Activated CD8-positive, alpha-beta memory T cell treated with anti-CD3 and anti-CD28 coated beads, Interleukin-2, amount 10 ng/mL, durations not matched to agents 7 days and 5 days (primary cell): ENCODE measurements at places on chromosomes 3 and 15. TPM values are rescaled to one million over a fixed set of nuclear protein-coding genes. Genes with fewer than 3 reads are reported as not detected.
A peak's percentile ranks its signal among the peaks of the same experiment; 100 is the strongest.

Gene CPNE9
- not detected for total RNA-seq

Gene RFTN1
- total RNA-seq = 78.0 TPM

Gene LRTM1
- total RNA-seq = not detected

Gene GRK7
- not detected for total RNA-seq

Gene LRRC15
- total RNA-seq = not detected

Gene DZIP1L
- 0.38 TPM for total RNA-seq

Gene ITPKA
- 0.52 TPM for total RNA-seq

Gene CD200R1
- 9.5 TPM for total RNA-seq

Gene POU1F1
- not detected for total RNA-seq

Gene ITIH3
- total RNA-seq = not detected

Gene PPARG
- 0.18 TPM for total RNA-seq

- no peak for DNase-seq
These were observed 40.7 kb downstream of the GLCE start for GRCh38 chr15:69200832-69201745.

DNA sequence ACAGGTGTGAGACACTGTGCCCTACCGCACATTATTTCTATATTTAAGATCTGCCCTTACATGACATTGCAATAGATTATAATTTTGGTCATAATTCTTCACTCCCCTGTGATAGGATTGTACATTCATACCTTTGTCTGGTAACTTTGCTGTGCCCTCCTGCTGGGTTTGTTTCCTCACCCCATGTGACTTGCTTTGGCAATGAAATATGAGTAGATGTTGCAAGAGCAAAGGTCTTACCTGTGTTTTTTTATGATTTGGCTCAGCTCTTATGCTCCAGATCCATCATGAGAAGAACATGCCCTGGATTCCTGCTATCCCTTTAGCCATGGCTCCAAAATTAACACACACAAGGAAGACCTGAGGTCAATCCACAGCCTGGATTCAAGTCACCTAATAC lies 137.7 kb upstream of the EOMES start:
- DNase-seq = no peak

GRCh38 chr15:67855842-67856241 lies 16.0 kb upstream of the RNU6-1 start:
- no peak for DNase-seq

DNA sequence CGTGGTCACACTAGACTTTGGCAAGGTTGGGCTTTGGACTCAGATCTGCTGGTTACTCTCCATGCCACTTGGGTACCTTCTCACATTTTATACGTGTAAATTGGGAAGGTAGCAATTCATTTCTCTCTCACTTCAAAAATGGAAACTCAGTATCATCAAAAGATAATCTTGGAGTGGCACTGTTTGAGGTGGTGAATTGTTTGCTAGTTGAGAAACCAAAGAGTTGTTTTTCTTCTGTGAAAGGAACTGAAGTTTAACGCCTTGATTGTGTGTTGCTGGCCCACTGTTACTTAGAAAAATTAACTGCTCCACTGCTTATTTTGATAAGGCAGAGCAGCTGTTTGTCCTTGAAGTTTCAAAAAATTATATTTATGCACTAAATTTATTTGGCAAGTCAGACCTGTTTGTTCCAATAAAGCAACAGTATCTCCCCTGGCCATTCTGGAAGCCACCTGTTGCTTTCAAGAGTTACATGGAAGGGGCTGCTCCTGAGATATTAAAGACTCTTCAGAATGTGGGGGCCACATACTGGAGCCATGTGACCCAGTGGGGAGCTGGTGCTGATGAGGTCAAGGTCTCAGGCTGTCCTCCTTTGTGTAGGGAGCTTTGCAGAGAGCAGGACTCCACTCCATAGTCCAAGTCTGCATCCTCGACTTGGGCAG lies 16.2 kb downstream of the PLCL2 start:
- no peak for DNase-seq

DNA sequence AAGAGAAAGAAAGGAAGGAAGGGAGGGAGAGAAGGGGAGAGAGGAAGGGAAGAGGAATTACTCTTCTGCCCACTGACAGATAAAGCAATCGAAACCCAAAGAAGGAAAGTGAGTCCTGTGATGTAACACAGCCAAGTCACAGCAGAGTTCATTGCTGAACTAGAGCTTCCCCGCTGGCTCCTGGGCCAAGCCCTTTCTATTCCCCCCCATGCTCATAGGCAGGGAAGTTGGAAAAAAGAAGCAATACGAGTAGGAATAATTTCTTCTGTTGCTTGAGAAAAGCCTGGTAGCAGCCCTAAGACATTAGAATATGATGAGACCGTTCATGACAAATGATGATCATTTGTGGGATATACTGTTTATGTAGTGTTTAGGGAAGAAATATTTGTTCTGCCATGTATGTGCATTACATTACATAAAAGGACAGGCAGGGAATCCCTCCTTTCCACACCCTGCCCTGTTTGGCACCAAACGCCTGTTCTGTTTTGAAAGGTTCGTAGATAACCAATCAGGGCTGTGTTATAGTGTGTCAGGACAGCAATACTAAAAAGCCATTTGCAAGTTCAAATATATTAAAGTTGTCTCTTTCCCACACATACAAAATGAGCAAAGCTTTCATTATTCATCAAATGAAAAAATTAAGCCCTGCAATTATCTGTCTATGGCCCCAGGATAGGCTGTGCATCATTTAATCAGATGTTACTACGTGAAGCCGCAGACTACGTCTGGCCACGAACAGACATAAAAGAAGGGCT lies 111.0 kb upstream of the TRPM1 start:
- no peak for DNase-seq

DNA sequence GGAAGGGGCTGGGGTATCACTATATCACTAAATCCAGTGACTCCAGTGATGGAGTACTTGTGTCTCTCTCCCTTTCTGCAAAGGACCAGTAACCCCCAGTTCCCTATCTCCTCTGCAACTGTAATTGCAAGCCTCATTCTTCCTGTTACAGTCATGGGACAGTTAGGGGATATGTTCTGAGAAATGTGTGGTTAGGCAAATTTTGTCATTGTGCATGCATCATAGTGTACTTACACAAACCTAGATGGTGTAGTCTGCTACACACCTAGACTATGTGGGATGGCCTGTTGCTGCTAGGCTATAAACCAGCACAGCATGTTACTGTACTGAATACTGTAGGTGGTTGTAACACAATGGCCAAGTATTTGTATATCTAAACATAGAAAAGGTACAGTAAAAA lies 2.2 kb downstream of the VPS8 start:
- no peak for DNase-seq

GRCh38 chr15:100204211-100204610 lies 137.6 kb downstream of the ADAMTS17 start:
- no peak for DNase-seq

DNA sequence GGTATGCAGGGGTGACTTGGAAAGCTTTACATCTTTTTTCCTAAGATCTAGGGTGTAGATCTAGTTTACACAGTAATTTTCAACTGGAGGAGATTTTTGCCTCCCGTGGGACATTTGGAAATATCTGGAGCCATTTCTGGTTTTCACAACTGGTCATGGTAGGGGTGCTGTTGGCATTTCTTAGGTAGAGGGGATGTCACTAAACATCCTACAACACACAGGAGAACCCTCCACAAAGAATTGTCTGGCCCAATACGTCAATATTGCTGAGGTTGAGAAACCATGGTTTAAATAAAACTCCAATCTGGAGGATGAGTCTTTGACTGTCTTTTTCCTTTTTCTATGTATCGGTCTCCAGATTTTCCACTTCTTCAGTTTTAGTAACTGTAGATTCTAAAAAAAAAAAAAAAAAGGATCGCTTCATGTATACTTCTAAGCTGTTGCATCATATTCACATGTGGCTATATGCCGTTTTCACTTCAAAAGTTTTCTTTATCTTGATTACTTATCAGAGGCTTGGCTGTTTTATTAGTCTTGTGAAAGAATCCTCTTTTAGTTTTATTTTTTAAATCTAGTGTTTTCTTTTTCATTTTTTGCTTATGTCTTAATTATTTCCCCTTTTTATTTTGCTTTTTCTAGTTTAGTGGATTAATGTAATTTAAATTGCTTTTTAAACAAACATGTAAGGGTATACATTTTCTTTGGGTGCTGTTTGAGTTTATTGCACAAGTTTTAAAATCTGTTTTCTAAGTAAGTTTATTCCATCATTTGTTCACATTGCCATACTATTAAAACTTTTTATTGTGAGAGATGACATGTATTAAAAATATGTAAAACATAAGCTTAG lies 21.2 kb downstream of the UBE2Q2 start:
- DNase-seq = no peak

- DNase-seq = no peak
These were observed 179.3 kb downstream of the POTEB3 start for GRCh38 chr15:21260966-21261395.

DNA sequence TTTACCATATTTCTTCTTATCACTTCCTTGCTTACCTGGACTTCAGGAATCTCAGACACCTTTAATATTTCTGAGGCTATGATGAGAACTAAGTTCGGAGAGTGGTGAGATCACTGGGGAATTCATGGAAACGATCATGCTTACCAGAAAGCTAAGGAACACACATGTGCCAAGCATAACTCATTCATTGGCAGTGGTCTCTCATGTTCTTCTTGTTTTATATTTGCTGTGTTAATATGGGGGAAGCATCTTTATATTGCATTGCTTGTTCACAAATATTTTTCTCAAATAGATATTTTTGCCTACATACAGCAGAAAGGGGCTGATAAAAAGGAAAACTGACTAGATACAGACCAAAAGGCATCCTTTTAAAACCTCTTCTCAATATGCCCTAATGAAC lies 55.8 kb downstream of the COL6A6 start:
- DNase-seq = no peak

DNA sequence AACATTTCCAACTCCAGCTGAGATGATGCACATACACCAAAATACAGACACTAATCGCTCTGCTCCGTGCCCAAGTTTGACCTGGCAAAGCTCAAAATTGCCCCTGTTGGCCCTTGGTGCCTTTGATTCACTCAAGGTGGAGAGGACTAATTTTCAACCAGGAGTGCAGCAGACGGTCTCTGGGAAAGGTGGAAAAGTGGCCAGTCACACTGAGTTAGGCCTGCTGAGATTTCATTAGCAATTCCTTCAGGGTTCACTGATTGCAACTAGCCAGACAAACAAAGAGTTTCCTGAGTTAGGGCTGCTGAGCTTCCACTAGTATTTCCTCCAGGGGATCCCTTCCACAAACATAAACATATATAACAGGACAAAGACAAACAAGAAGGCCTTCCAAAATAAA lies 28.7 kb upstream of the LHFPL4 start:
- DNase-seq = no peak

- no peak for DNase-seq
These were observed 157.9 kb downstream of the TJP1 start for GRCh38 chr15:29664406-29664805.

DNA sequence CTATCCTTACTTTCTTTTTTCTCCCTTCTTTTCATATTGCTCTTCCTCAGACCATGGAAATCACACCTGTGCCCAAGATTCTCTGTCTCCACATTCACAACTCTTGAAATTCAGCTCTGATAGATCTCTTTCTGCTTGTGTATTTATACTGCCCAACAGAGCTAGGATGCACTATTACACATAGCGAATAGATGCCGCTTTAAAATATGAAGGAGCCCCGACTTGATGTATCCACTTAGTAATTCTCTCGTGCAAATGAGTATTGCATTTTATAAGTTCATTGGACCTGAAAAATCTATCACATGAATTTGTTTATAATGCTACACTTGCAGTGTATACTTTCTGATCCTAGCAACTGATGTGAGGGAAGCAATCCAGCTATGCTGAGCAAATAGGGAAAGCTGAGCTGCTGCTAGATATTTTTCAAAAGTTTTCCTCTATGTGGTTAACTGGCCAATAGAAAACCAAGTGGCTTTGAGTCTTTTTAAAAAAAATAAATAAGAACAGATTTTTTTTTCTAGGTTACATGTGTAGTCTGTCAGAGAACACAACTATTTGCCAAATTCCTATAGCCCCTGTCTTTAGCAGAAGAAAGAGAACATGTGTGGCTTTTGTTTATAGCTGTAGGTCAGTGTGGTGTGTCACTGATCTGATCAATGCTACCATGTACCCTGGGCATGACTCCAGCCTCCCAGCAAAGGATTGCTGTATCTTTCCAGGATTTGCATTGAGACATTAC lies 64.3 kb upstream of the LEKR1 start:
- no peak for DNase-seq

DNA sequence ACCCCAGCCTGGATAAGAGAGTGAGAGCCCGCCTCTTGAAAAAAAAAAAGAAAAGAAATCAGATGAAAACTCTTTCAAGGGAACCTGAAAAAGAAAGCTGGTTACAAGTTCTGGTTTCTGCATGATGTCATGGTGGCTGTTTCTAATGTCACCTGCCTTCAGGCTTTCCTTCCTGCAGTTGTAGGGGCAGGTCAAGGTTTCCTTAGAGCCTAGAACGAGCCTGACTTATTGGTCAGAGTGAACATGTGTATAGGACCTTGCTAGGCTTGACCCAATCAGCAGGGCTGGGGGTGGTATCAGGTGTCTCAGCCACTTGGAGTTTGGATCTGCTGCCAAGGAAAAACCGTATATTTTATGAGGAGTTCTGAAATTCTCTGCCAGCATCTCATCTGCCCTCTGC lies 3.8 kb downstream of the IVD start:
- DNase-seq = no peak

DNA sequence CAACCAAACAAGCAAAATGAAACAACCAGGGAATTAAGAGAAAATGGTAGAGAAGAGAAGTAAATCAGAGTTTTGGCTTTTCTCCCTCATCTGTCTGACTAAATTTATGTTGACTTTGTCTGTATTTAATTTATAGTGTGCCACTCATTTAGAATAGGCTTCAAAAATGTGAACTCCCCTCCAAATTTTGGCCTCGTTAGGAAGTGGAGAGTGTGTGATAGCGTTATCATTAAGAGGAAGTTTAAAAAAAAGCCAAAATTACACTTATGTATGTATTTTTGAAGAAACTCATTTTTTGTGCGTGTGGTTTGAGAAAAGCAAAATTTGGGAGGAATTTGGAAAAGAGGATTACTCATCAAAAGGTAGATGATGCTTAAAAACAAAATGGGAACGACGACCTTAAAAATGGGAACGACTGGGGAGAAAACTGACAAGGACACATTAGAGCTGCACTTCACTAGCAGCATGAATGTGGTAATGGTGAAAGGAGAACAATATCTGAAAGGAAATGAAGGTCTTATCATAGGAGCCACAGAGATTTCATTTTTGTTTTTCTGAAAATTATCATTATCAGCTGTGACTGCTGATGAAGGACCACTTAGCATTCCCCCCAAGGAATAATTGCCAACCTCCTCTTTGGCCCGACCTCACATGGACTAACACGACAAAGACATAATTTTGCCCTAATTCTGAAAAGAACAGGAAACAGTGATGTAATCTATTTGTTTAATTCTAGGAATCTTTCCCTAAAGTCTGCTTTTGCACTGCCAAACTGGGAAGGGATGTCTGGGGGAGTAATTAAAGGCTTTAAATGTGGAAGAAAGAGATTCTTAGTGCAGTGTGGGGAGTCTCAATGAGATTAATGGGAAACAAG lies 163.2 kb upstream of the P2RY1 start:
- no peak for DNase-seq

- DNase-seq = no peak
These were observed 54.7 kb downstream of the ADAM10 start for GRCh38 chr15:58694641-58695398.

- DNase-seq = peak; percentile 7
These were observed 47.1 kb upstream of the SLCO2A1 start for GRCh38 chr3:134076851-134077250.
